ENCODE measurements at places on chromosomes 7 and 10.

GRCh38 chr10:29734962-29735627 is 100.3 kb upstream of the SVIL start:
- peak overlapping the region; percentile 75 for H3K4me3 ChIP-seq
- peaks cover 32% of the 10 kb centered on the region for H3K27me3 ChIP-seq
- peak overlapping the region; percentile 8 for H3K27ac ChIP-seq
- DNase-seq = peak; percentile 50
- H3K4me1 ChIP-seq = peaks cover 12% of the 10 kb centered on the region

GRCh38 chr10:86024281-86025041 is 342.1 kb downstream of the GRID1 start:
- H3K4me3 ChIP-seq = no peak overlapping the region
- no peaks in the 10 kb centered on the region for H3K4me1 ChIP-seq
- DNase-seq = no peak
- peaks cover 3% of the 10 kb centered on the region for H3K27me3 ChIP-seq
- no peaks in the 10 kb centered on the region for H3K36me3 ChIP-seq

- H3K27me3 ChIP-seq = no peaks in the 10 kb centered on the region
- no peak for DNase-seq
- H3K4me3 ChIP-seq = no peak overlapping the region
- H3K4me1 ChIP-seq = peaks cover 2% of the 10 kb centered on the region
- no peaks in the 10 kb centered on the region for H3K36me3 ChIP-seq
- no peak overlapping the region for H3K27ac ChIP-seq
These were observed 5.5 kb downstream of the CYP2W1 start for GRCh38 chr7:988426-988911.

DNA sequence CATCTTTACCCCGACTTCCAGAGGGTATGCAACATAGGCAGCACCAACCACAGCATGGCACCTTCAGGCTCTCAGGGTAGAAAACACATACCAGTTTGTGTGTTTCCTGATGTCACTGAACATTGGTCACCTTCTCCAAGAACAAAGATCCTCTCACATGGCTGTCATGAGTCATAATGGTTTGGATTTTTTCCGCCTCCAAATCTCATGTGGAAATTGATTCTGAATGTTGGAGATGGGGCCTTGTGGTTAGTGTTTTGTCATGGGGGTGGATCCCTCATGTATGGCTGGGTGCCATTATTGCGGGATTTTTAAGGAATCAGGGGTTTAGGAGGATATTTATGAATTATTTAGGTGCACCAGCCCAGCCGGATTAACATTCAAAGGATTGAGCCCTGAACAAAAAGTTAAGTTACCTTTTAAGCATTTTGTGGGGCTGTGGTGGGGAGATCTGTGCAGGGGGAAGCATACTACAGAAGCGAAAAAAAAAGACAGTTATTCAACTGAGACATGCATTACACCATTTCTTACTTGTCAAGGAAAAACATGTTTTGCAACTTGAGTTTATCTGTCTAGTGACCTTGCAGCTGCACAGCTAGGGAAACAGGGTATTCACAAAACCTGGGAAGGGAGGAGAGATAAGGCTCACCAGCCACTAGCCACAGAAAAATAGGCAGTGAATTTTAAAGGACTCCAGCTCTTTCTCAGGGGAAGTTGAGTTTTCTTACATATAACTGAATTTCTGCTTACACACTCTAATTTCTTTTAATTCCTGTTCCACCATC is 774.1 kb upstream of the AUTS2 start:
- no peak overlapping the region for H3K4me3 ChIP-seq
- H3K27me3 ChIP-seq = no peaks in the 10 kb centered on the region
- H3K4me1 ChIP-seq = no peaks in the 10 kb centered on the region
- no peak overlapping the region for H3K27ac ChIP-seq
- DNase-seq = no peak
- H3K36me3 ChIP-seq = no peaks in the 10 kb centered on the region

DNA sequence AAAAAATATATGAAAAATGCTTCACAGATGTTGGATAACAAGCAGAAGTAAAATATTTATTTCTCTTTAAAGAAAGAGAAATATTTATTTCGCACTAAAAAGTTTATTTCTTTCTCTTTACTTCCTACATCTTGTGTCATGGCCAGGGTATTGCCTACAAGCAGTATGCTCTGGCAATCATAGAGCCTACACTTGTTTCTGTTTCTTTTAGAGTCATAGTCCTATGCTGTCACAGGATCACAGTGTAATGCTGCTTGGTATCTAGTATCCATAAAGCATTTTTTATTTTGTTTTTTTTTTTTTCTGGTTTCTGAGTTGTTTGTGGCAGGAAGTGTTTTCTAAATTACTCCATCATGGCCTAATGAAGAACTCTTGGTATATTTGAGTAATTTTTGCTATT is 116.0 kb downstream of the ATRNL1 start:
- no peak overlapping the region for H3K27ac ChIP-seq
- no peak for DNase-seq
- H3K36me3 ChIP-seq = no peaks in the 10 kb centered on the region
- H3K4me1 ChIP-seq = peaks cover 4% of the 10 kb centered on the region

DNA sequence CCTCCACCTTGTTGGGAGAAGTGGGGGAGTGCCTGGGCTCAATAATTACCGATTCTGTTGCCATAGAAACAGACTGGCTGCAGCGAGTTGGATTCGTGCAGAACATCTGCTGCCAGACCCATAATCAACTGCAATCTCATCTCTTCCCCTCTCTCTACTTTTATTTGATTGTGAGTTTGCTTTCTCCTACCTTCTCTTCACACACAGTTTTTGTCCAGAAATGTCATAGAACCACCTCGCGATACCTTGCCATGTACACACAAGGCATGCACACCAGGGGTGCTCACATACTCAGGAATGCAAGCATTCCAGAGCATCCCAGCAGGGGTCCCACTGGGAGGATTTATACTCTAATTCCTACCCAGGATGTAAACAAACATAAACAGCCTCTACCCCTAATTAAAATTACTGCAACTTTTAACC is 262.2 kb upstream of the AOAH start:
- H3K4me3 ChIP-seq = no peak overlapping the region
- H3K27me3 ChIP-seq = no peaks in the 10 kb centered on the region
- peak overlapping the region; percentile 21 for H3K27ac ChIP-seq
- peaks cover 32% of the 10 kb centered on the region for H3K4me1 ChIP-seq
- DNase-seq = no peak
- peaks cover 18% of the 10 kb centered on the region for H3K36me3 ChIP-seq

- no peak overlapping the region for H3K4me3 ChIP-seq
- no peak for DNase-seq
- no peaks in the 10 kb centered on the region for H3K36me3 ChIP-seq
- no peaks in the 10 kb centered on the region for H3K27me3 ChIP-seq
These were observed 13.4 kb downstream of the MBL2 start for GRCh38 chr10:52759154-52759553.

DNA sequence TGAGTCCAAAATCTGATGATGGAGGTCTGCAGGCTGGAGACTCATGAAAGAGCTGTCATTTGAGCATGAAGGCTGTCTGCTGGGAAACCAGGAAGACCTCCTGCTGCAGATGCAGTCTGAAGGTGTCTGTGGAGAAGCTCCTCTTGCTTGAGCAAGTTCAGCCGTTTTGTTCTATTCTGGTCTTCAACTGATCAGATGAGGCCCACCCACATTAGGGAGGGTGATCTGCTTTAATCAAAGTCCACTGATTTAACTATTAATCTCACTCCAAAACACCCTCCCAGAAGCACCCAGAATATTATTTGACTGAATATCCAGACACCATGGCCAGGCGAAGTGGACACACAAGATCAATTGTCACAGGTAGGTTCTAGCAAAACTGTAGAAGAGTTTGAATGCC is 116.5 kb downstream of the GATA3 start:
- H3K27me3 ChIP-seq = no peaks in the 10 kb centered on the region
- H3K27ac ChIP-seq = no peak overlapping the region
- no peak for DNase-seq
- peaks cover 23% of the 10 kb centered on the region for H3K36me3 ChIP-seq

DNA sequence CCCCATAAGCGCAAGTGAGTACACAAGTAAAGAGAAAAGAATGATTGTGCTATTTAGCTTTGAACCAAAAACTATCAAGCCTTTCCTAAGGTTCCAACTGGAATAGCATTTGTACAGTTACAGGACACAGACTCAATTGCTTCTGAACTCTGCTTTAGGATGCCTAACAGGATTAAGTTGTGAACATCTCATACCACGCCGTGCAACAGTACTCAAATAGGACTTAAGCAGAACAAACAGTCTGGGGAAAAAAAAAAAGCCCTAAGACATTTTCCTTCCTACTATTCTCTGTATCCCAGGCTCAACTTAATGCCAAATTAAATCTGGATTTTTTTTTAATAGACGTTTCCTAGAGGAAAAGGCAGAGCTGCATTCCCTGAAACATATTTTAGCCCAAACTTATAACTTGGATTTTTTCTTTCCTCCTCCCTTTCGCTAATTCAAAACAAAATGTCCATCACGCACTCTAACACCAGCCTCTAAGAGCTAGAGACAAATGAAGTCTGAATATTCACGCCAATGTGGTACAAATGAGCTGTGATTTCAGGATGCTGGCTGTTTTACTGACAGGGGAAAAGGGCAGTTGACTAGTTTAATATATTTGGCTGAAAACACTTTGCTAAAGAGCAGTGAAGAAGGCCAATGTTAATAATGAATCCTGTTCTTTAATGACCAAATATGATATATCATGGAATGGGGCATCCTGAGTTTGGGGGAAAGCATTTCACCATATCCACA is 68.6 kb downstream of the CALD1 start:
- no peaks in the 10 kb centered on the region for H3K36me3 ChIP-seq
- DNase-seq = no peak
- H3K4me3 ChIP-seq = no peak overlapping the region

- H3K27ac ChIP-seq = no peak overlapping the region
- no peaks in the 10 kb centered on the region for H3K36me3 ChIP-seq
- H3K4me3 ChIP-seq = no peak overlapping the region
- DNase-seq = no peak
These were observed 9.6 kb downstream of the DGKB start for GRCh38 chr7:14892961-14893360.

DNA sequence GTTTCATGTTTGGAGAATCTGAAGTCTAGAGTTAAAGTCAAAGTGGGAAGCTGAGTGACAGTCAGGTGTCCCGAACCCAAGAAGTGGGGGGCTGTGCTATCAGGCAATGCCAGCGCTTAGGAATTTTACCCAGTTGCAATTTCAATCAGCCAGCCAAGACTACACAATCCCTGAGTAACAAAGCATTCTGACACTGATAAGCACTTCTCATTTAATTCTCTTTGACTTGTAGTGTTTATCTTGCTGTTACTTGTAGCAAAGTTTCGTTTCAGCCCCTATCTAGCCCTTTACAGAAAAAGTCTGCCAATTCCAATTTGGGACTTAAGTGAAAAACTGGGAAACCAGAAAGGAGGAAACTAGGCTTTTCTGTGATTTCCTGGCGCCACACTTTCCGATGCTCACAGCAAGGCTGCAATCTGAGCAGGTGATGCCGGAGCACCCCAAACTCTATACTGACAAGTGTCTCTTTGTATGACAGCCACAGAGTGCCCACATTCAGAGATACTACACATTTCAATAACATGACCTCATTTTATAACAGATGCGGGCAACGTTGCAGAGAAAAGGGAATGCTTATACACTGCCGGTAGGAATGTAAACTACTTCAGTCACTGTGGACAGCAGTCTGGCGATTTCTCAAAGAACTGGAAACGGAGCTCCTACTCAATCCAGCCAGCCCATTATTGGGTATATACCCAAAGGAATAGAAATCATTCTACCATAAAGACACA is 61.0 kb downstream of the ITIH5 start:
- H3K36me3 ChIP-seq = no peaks in the 10 kb centered on the region
- no peak for DNase-seq
- no peak overlapping the region for H3K27ac ChIP-seq
- peaks cover 5% of the 10 kb centered on the region for H3K27me3 ChIP-seq

DNA sequence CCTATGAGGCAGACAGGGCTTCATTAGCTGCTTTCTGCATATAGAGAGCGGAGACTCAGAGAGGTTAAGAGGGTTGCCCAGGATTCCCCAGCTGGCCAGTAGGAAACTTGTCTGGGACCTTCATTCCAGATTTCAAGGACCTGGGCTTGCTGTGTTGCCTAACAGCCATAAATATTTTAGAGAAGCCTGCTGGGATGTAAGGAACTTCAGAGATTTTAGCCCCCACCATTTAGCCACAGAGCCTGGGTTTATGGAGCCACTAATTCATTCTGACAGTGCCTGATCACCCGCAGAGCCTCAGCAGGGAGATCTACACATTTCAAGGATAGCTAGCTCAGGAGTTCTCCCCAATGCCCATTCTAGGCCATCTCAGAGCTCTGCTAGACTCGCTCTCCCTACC is 56.6 kb upstream of the TRUB1 start:
- no peaks in the 10 kb centered on the region for H3K36me3 ChIP-seq
- no peak for DNase-seq
- H3K27me3 ChIP-seq = peaks cover 16% of the 10 kb centered on the region
- peaks cover 15% of the 10 kb centered on the region for H3K4me1 ChIP-seq

DNA sequence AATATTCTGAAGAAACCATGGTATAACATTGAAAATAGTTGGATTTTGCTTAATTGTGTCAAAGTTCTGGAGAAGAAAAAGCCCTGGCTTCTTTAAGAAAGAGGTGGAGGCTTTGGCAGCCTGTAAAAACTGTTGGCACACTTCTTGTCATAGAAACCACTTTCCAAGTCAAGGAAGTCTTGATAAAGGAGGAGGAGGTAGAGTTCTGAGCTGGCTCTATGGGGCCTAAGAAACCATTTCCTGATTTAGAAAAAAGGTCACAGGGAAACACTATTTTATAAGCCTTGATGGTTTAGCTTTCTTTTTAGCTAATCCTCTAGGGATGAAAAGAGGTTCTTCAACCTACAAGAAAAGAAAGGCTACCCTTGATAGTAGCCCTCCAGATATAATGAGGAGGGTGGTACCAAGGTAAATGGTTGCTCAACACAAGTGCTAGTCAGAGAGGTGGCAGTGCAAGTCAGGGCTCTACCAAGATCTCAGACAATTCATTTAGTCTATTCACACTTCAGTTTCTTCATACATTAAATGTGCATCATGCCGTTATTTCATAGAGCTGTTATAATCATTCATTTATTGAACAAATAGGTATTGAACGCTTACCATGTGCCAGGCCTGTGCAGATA is 346.9 kb downstream of the RNLS start:
- H3K27ac ChIP-seq = no peak overlapping the region
- peaks cover 4% of the 10 kb centered on the region for H3K36me3 ChIP-seq
- no peak overlapping the region for H3K4me3 ChIP-seq
- peaks cover 4% of the 10 kb centered on the region for H3K4me1 ChIP-seq
- no peak for DNase-seq

DNA sequence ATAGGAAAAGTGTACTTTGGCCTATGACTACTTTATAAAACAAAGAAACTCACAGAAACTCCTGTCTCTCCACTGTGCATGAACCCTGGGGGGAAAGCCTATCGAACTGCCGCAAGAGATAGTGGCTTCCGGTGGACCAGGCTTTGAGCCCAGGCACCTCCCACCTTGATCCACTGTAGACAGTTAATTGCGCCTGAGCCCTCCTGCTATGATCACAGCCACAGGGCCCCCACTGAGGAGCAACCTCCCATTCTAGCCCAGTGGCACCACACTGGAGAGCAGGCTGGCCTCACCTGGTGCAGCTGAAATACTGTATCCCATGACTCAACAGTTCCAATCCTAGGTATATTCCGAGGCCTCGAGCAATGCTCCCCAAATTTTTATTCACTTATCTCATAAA is 98.8 kb downstream of the COBL start:
- no peaks in the 10 kb centered on the region for H3K4me1 ChIP-seq
- H3K27me3 ChIP-seq = no peaks in the 10 kb centered on the region
- H3K27ac ChIP-seq = no peak overlapping the region
- DNase-seq = no peak

- H3K27me3 ChIP-seq = peaks cover 2% of the 10 kb centered on the region
- H3K36me3 ChIP-seq = no peaks in the 10 kb centered on the region
- no peak overlapping the region for H3K4me3 ChIP-seq
- H3K4me1 ChIP-seq = no peaks in the 10 kb centered on the region
These were observed 453.2 kb downstream of the TNS3 start for GRCh38 chr7:47128700-47129099.

All from activated T-helper 2 cell treated with anti-CD3 and anti-CD28 coated beads, Interferon-gamma antibody, Interleukin-2, Interleukin-4, amounts not matched to agents 10 μg/mL and 5 μg/mL and 100 μg/mL, durations not matched to agents 14 hours and 24 hours and 36 hours (primary cell).